Renal cortex interstitium (tissue), 15 donors: ENCODE measurements at places on chromosomes 6 and 20. TPM values are rescaled to one million over a fixed set of nuclear protein-coding genes. Genes with fewer than 3 reads are reported as not detected.

- peak; percentile 17 for DNase-seq
These were observed 296.1 kb upstream of the FOXQ1 start for GRCh38 chr6:1015825-1016224.

GRCh38 chr6:132972254-132972653 lies 157.9 kb downstream of the RPS12 start:
- DNase-seq = no peak

DNA sequence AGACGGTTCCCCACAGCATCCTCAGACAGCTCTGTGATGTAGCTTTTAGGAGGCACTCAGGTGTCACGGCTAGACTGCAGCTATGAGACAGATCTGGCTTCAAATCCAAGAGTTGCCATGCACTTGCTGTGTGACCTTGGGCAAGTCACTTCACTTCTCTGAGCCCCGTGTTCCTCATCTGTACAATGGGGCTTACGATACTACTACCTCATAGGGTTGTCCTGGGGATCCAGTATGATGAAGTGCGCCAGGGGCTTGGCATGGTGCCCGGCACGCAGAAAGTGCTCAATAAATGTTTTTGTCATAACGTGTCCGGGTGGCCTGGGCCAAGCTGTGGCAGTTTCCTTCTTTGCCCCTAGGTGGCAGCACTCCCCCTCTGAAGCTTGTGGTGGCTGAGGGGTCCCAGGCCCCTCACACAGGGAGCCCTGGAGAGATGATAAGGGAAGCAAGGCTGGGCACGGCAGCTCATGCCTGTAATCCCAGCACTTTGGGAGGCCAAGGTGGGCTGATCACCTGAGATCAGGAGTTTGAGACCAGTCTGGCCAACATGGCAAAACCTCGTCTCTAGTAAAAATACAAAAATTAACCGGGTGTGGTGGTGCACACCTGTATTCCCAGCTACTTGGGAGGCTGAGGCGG lies 19.1 kb upstream of the CHMP4B start:
- DNase-seq = no peak

DNA sequence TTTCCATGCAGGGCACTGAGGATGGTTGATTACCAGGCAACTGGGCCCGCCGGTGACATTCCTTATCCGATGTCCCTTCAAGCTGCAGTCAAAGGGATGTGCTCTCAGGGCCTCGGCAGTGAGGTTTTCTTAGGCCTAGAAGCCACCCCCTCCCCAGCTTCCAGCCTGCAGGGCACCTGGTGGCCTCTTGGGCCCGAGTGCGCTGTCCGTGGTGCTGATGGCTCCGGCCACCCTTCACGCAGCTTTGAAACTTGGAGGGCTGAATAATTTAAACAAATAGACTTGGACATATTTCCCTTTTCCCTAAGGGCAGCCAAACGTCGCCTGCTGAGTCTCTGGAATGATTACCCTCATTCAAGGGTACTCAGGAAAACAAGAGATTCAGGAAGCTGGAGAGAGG lies 8.9 kb upstream of the MLN start:
- peak; percentile 82 for DNase-seq

- DNase-seq = no peak
These were observed 28.7 kb downstream of the SMPDL3A start for GRCh38 chr6:122817766-122818165.

DNA sequence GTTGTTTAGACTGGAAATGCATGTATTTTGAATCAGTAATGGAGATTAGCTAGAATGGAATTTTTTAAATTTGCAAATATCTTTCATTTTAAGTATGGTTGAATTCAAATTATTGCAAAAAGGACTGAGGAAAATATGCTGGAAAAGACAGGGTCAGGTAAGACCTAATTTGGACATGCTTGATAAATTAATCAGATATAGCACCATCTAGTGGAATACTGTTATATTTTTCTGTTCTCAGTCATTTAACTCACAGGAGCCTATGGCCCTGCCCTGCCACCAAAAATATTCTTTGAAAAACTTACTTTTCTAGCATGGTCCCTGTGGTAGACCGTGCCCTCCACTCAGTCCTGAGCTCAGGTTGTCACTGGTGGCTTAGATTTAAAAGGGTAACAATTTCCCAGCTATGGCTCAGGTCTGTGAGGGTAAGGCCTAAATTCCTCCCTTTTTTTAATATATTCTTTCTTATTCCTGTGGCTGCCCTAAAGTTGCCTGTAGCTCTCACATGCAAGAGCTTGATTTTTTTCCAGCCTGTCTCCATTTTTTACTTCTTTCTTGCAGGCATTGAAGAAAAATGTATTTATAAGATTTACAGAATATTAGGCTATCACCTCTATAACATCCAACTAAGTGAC lies 25.3 kb upstream of the KIAA1586 start:
- DNase-seq = no peak

- peak; percentile 5 for DNase-seq
These were observed 269.4 kb upstream of the CDYL start for GRCh38 chr6:4506792-4507191.

DNA sequence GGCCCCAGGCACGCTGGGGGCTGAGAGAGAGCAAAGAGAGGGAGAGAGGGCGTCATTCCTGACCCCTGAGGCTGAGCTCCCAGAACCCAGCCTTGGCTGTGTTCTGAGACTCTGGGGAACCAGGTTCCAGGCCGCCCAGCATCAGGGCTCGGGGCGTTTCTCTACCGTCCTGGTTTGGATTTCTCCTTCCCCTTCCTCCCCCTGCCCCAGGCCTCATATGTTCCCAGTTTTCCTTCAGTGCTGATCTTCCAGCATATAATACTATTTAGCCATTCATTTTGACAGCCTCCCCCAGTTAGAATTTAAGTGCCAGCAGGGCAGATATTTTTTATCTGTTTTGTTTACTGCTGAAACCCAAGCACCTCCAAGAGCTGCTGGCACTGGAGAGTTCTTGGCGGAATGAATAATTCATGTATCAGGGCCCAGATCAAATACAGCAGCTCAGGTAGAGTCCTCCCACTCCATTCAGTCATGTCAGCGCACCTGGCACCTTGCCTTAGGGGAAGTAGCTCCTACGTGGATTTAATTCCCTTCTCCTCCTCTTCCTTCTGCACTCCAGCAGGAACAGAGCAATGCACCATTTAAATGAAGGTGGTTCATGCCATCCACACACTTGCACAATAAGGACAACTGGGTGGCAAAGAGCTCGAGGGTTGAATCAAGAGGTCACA lies 23.4 kb upstream of the FRMD1 start:
- no peak for DNase-seq

DNA sequence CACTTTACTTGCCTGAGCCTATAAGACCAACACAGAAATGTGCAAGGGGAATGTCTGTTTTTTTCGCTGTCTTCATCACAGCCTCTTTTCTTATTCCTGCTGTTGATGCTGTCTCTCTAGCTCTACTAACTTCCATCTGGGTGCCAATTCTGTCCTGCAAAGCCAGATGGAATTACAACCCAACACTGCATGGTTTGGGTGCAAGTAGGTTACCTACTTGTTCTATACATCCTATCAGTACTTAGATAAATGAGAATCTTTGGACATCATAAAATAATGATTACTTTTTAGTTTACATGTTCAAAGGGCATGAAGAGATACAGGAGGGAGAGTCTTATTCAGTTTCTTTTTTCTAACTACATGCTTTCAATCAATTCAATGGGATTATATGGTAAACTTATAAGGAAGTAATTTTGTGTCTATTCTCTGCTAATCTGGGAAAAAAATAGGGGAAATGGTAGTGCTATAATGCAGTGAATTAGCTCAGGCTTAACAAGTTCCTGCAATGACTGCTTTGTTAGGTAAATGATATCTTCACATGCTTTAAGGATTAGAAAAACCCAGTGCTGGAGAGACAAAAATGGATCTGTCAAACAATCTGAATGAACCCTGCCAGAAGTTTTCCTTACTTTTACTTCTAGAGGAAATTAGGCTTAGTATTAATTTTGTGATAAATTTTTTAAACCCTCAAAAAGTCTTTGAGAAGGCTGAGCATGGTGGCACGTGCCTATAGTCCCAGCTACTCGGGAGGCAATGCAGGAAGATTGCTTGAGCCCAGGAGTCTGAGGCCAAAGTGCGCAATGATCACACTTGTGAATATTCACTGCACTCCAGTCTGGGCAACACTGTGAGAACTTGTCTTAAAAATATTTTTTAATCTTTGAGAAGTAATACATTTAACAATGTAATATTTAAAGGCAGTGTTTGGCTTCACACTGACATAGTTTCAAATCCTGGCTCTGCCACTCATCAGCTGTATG lies 86.5 kb upstream of the E2F3 start:
- DNase-seq = no peak

GRCh38 chr6:90098001-90098531 lies 198.6 kb downstream of the BACH2 start:
- peak; percentile 33 for DNase-seq

- DNase-seq = no peak
These were observed 33.8 kb downstream of the SUMO4 start for GRCh38 chr6:149433881-149434280.

GRCh38 chr6:56335726-56336125 lies 88.3 kb upstream of the COL21A1 start:
- DNase-seq = no peak

DNA sequence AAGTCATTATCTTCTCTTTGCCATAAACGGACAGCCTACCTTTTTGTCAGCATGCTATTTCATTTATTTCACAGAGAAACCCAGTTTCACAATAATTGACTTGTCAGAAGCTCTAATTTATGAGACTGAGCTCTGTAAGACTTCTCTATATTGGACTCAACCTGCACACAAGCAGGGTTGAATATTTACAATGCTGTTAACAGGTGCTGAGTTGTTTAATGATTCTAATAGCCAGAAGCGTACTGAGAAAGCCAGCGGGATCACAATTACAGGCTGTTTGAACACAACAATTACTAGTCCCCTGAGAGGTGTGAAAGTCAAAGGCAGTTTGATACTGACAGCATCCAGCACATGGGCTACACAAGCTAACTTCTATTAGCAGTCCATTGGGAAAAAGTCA lies 128.2 kb upstream of the SIM1 start:
- peak; percentile 15 for DNase-seq

GRCh38 chr20:40957265-40957760 lies 71.3 kb upstream of the TOP1 start:
- no peak for DNase-seq

DNA sequence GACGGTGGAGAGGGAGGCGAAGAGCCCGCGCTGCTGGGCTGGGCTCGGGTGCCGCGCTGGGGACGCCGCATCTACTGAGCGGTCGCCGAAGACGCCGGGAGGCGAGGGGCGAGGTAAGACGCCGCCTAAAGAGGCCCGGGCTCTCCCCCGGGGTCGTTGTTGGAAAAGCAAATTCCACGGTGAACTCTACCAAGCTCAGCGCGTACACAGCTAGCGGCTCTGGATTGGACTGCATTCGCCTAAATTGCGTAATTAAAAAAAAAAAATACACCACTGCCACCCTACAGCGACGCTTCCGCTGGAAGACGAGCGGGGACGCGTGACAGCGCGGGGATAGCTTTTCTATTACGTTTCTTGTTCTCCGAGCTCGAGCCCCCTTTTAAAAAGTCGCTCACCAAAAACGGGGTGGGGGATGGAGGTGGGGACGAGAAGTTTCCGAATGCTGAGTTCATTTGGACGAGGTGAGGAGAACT lies 92.0 kb upstream of the PRDM1 start:
- no peak for DNase-seq

GRCh38 chr6:23176471-23176870 lies 607.1 kb downstream of the HDGFL1 start:
- DNase-seq = no peak

- DNase-seq = no peak
These were observed 11.4 kb upstream of the SSTR4 start for GRCh38 chr20:23023621-23024177.

DNA sequence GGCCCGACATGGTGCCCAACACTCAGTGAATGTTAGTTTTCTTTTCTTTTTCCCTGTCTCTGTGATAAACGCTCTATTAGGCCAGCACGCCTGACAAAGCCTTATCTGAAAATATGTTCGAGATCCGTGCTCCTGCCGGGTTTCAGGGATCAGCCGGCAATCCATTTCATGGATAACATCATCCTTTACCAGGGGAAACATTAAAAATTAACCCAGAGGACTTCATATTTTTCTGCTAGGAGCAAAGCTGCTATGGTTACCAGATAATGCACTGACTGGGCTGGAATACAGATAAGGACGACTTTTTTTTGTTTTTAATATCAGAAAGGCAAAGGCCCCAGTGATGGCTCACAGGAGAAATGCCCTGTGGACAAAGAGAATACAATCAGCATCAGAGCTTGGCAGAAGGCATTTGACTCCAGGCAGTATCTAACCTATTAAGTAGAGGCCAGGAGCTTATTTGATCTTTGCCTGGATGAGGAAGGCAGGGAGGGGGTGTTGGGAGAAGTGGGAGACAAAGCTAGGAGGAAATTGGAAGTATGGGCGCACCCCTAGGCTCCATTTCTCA lies 482.0 kb upstream of the CHD6 start:
- DNase-seq = no peak

GRCh38 chr6:50963952-50964351 lies 145.3 kb downstream of the TFAP2B start:
- DNase-seq = no peak

DNA sequence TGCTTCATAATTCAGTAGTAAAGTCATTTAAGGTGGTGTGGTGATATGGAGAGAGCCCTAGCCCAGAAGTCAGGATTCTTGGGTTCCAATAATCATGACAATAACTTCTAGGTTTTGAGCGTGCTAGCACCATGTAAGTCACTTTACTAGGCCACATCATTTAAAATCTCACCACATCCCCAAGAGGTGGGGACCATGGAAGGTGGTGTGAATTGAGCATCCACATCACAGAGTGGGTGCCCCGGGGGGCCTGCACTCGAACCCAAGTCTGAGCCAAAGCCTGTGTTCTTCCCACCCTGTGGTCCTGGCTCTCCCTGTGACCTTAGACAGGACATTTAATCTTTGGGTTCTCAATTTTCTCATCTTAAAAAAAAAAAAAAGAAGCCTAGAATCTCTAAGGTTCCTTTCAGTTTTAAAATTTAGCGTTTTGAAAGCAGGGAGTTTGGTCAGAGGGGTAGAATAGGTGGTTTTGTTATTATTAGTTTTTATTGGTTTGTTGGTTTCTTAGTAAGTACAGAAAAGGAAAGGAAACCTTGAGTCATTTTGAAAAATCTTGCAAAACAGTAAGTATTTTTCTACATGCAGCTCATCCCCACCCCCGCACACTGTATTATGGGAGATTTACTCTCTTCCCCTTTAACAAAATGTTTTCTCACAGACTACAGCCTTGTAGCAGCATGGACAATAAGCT lies 26.4 kb downstream of the ARMC2 start:
- no peak for DNase-seq

- no peak for DNase-seq
These were observed 628.0 kb upstream of the CDH4 start for GRCh38 chr20:60624066-60624465.

DNA sequence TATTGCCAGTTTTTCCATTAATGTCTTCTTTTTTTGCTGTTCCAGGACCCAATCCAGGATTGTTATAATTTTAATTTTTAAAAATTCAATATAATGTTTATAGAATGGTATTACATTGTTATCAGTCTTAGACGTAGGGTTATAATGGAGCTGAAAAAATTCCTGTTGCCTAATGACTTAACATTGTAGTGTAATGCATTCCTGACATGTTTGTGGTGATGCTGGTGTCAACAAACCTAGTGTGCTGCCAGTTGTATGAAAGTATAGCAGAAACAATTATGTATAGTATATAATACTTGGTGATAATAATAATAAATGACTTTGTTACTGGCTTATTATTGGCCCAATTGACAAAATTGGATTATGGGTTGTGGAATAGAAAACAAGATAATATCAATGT lies 30.4 kb downstream of the KIZ start:
- no peak for DNase-seq

ADIG gene
- not detected for polyA plus RNA-seq

MDFI gene
- 30.6 TPM for polyA plus RNA-seq

BPIFB3 gene
- not detected for polyA plus RNA-seq

CTAGE9 gene
- 0.18 TPM for polyA plus RNA-seq

RPL10A gene
- 2,074 TPM for polyA plus RNA-seq

CRISP3 gene
- 0.37 TPM for polyA plus RNA-seq

GPR63 gene
- polyA plus RNA-seq = 3.4 TPM

HCK gene
- 3.3 TPM for polyA plus RNA-seq

SOX18 gene
- polyA plus RNA-seq = 12.1 TPM

SYCP2 gene
- 6.1 TPM for polyA plus RNA-seq
